Activated naive CD8-positive, alpha-beta T cell treated with anti-CD3 and anti-CD28 coated beads, Interleukin-2, amount 50 U/mL, for 24 hours (primary cell): ENCODE measurements at places on chromosomes 6 and 20.

DNA sequence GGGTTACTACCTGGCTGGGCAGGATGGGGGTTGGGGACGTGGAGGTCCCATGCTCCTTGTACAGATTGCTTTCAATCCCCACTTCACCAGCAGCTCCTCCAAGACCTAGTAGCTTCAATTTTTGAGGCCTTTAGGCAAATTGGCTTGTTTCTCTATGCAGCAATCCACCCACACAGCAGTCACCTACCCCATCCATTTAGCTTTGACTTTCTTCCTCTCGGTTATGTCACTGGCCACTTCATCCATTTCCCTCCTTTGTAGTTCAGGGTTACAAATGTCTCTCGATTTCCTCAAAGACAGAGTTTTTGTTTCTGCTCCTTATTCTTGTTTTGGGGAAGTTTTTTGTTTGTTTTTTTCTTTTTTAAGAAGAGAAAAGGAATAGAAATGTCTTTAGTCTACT is 33.4 kb upstream of the RSPO4 start:
- DNase-seq: no peak

DNA sequence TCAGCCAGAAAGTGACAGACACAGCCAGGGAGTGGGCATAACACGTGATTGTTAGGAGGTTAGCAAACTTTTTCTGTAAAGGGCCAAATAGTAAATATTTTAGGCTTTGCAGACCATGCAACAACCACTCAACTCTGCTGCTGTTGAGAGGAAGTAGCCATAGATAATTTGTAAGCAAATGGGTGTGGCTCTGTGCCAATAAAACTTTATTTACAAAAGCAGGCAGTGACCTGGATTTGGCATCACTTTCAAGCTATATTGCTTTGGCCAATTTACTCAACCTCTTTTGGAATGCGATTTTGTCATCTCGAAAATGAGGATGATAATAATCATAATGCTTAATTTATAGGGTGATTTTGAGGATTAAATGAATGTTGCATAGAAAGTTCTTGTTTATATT is 152.6 kb downstream of the TSHZ2 start:
- no peak for DNase-seq

DNA sequence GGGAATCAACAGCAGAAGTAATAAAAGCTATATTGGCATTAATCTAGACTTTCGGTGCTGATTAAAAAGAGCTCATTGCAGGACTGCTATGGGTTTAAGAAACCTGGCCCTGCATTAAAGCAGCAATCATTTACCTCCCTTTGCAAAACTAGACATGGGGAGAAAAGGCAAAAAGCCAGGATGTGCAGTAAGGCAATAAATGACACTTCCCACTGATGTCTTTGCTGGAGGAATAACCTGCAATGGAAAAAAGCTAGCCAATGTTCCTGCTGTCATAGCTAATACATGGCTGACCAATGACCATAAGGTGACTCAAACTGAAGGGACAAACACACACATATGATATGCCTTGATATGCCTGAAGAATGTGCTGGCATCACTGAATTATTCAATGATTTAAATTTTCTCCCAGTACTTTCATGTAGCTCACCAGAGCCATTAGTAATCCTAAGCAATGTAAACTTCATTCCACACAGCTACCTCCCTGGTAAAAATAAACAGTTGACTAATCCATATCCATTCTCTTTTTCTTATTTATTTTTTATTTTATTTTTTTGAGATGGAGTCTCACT is 8.7 kb downstream of the DNAAF9 start:
- DNase-seq: no peak

DNA sequence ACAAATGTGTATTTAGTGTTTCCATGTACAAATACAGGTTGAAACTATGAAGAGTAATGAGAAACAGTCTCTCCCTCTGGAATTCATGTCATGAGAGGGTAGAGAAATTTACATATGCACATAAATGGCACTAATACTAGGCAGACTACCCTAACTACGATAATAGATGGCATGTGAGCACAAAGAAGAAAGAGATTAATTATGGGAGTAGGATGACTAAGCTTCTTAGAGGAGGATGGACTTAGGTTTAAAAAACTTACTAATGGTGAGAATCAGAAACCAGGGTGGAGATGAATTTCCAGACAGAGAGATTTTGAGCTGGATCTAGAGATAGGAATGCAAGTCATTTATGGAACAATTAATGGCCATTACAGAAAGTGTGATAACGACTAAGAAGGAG is 225.3 kb upstream of the HTR1E start:
- DNase-seq: no peak

DNA sequence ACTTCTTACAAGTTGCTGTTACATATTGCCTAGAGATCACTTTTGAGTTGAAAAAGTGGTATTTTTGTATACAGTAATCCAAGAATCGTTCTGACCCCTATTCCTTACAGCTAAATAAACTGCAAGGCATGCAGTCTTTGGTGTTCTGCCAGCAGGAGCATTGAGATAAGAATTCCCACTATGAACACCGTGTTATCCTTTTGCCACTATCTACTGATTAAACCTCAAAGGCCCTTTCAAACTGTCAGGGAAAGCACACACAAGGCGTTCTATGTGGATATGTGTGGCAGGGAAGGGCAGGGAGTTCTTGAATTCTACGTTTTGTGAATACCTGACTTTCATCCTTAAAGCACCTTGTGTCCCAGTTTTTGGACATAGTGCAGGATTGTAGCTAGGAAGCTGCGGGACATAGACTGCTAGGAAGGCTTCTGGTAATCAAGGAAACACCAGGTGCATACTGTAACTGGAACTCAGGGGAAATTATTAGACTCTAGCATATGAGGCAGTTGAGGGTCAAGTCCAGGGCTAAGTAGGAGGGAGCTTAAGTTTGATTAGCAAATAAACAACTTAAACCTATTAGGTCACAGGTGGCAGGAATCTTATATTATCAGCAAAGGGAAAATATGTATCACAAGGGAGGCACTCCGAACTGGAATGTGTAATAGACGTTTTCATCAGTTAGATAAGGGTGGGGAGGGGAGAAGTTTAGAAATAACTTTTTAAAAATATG is 506.6 kb downstream of the RNF144B start:
- DNase-seq: no peak

GRCh38 chr6:158595223-158595622 is 35.3 kb downstream of the TMEM181 start:
- no peak for DNase-seq

DNA sequence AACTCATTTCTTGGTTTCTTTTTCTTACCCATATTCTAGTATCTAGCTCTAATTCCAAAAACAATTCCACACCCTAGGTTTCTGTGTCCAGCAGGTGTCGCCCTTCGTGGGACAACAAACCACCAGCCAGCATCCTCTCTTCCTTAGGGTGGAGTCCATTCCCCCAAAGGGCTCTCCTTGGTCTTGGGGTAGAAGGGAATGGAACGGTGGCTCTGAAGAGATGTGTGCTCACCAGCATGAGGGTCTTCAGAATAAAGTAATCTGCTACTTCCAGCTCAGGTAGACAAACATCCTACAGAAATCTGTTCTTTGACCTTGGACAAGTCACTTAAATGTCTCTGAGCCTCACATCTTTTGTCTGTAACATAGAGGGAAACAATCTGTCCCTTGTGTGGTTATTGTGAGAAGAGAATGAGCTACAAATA is 7.2 kb downstream of the HLA-DMB start:
- peak; percentile 81 for DNase-seq

DNA sequence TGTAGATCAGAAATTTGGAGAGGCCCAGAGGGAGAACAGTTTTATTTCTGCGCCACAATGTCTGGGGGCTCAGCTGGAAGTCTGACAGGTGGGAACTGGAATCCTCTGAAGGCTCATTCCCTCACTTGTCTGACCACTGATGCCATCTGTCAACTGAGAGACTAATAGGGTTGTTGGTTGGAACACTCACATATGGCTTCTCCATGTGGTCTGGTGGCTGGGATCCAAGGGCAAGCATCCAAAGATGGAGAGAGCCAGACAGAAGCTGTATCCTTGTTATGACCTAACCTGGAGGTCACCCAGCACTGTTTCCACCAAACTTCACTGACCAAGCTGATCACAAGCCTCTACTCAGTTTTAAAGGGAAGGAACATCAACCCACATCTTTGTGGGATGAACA is 117.9 kb upstream of the AKAP12 start:
- no peak for DNase-seq

DNA sequence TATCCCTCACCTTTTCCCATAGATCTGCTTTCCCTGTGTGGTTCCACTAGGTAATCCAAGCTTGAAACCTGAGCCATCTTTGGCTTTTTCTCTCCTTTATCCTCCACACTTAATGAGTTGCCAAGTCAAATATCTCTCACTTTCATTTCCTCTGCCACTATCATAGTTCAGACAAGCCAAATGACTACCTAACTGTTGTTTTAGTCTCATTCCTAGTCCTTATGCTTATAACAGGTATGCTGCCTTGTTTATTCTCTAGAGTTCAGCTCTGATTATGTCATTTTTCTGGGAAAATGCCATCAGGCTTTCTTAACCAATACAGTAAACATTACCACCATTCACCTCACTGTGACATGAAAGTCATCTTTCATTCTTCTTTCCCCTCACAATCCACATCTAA is 6.5 kb downstream of the EFHC1 start:
- DNase-seq: no peak

DNA sequence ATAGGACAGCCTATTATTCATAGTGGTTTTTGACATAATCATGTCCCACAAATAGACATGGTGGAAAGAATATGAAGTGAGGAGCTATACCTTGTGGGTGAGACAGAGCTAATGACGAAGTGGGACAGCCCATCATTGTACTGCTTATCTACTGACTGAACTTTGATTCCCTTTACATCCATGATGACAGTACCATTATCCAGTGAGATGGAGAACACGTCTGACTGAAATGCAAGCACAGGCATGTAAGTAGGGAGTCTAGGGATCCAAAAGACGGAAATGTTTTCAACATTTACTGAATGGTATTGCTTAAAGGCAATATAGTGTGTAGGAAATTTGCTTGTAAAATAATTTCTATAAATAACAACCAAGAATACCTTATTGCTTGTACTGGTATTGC is 43.5 kb downstream of the FAM229B start:
- DNase-seq: no peak

GRCh38 chr20:38109591-38110524 is 55.2 kb downstream of the TGM2 start:
- DNase-seq: no peak

DNA sequence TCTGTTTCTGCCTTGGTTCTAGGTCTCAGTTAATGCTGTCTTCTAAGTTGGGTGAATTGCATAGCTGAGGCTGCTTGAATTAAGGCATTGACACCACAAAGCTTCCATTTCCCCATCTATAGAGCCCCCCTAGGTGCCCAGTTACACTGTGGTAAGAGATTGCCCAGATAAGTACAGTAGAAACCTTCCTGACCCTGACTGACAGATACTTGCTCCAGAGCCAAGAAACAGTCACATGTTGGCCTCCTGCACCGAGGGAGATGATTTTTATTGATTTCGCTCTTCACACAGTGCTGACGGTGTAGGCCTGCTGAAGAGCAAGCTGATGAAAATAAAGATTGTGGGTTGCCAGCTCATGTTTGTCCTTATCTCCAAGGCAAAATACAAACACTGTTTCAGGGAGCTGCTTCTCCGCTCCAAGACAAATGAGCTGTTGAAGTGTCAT is 67.9 kb downstream of the TRMT11 start:
- no peak for DNase-seq

GRCh38 chr6:147677647-147678046 is 169.2 kb downstream of the SAMD5 start:
- DNase-seq: no peak

DNA sequence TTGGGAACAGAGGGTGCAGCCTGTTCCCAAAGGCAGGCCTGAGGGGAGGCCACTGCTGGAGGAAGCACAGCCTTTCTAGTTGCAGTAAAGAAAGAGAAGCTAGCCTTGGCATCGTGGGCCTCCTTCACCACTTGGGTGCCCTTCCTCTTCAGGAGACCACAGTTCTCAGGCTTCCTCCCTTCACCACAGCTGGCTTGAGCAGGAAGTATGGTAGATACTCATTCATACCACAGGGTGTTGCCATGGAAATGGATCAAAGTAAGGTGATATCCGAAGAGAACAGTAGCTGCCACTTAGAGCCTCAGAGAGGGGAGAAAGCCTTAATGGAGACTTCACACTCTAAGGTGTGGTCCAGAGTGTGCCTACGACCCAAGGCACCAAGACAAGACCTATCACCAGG is 120.4 kb upstream of the RIPOR2 start:
- peak; percentile 41 for DNase-seq

GRCh38 chr6:108242259-108242658 is 18.6 kb downstream of the SNX3 start:
- DNase-seq: no peak

DNA sequence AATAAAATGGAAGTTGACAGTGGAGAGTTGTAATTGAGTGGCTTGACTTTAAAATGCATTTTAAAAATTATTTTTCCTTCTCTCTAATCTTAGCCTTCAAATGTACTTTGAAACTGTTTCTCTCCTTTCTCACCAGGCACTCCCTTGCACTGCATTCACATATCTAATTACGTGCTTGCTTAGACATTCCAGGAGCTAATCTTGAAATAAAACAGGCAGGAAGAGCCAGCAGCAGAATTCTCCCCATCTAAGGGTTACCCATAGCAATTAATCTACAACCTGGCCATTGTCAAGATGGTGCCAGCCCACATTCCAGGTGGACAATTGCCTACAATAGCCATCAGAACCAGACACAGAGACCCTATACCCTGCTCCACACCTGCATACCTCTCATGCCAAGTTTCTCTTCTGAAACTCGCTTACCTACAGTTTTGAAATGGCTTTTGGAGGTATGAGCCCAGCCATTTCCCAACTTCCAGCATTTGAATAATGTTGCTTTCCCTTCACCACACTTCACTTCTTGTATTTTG is 167.6 kb upstream of the GJE1 start:
- DNase-seq: no peak

GRCh38 chr6:21710908-21711627 is 117.5 kb downstream of the SOX4 start:
- no peak for DNase-seq
